NCI-H69 (cell line): ENCODE measurements at places on chromosomes 3 and 15.

GRCh38 chr3:19547665-19548464 lies 386.2 kb downstream of the EFHB start:
- DNase-seq = no peak

DNA sequence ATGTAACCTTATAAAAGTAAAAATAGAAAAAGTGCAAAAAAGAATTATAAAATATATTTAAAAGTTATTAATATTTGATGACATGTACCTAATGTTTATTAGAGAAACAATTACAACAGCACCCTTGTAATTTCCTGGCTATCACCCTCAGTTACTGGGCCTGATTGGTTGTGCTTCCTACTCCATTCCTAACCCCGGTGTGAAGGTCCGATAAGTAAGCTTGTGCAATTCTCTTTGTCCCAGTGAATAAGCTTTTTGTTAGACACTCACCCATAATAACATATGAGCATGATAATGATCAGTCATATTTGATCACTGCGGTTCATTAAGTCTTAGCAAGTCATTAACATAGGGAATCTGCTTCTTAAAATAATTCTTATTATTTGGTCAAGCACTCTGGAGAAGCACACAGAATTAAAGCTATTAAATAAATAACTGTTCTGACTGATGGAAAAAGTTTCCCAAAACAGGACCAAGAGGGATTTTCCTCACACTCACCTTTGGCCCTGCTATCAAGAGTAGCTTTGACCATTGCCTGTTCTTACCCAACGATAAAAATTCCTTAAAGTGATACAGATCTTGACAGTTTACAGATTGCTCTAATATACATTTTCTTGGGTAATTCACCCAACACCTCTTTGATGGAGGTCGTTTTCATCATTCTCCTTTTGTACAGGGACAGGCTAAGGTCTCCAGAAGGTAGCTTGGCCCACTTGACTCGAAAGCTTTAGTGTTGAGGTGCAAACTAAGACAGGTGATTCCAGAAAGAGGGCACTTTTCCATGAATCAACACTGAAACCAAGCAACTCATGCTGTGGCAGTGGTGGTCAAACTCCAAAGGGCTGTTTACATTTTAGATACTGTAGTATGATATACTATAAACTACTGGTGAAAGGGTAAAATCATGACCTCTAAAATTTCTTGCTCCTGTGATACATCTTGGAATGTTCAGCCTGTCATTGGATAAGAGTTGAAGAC lies 543.0 kb upstream of the KCNMB2 start:
- no peak for DNase-seq

DNA sequence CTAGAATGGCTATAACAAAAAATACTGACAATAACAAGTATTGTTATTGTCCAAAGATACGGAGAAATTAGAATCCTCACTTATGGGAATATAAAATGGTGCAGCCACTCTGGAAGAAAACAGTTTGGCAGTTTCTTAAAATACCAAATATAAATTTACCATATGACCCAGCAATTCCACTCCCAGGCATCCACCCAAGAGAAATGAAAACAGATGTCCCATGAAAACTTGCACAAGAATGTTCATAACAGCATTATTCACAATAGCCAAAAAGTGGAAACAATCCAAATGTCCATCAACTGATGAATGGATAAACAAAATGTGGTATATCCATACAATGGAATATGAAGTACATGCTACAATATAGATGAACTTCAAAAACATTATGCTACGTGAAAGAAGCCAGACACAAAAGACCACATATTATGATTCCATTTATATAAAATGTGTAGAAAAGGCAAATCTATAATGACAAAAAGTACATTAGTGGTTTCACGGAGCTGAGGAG lies 9.4 kb downstream of the AAGAB start:
- no peak for DNase-seq

GRCh38 chr3:115792206-115792955 lies 169.1 kb downstream of the GAP43 start:
- DNase-seq = no peak

- DNase-seq = no peak
These were observed 97.6 kb downstream of the FOXP1 start for GRCh38 chr3:71485896-71486295.

GRCh38 chr3:45682786-45683185 lies 6.4 kb upstream of the SACM1L start:
- DNase-seq = peak; percentile 8

GRCh38 chr3:58068122-58068809 lies 60.0 kb downstream of the FLNB start:
- DNase-seq = peak; percentile 24
